LHCN-M2 (cell line): ENCODE measurements at places on chromosomes 5 and 9.

DNA sequence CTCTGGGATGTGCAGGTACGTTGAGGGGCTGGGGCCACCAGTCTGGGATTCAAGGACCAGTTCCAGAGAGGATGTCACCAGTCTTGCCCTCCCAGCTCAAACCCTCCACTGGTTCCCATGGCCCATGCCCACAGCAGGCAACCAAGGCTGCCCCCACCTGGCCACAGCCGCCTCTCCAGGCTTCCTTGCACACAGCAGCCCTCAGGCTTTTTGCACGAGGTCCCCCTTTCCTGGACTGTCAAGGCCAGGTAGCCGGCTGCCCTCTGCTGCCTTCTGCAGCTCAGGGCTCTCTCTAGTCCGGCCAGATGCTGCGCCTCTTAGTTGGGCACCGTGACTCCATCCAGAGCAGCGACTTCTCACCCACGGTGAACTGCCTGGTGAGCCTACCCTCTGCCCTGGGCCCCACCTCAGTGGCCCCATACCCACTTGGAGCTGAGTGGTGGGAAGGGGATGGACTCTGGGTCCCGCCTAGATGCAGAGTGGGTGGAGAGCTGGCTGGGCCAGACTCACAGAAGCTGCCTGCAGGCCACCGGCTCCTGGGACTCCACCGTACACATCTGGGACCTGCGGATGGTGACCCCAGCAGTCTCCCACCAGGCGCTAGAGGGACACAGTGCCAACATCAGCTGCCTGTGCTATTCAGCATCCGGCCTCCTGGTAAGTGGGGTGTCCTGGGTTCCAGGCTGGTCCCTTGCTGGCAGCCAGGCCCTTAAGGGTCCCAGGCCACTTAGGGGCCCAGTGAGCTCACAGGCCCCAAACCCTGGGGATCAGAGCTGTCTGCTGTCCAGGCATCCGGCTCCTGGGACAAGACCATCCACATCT, 2.9 kb downstream of the WDR38 start:
- DNase-seq, result peak; percentile 38

GRCh38 chr5:125508225-125508624, 761.8 kb upstream of the ZNF608 start:
- DNase-seq, result no peak

DNA sequence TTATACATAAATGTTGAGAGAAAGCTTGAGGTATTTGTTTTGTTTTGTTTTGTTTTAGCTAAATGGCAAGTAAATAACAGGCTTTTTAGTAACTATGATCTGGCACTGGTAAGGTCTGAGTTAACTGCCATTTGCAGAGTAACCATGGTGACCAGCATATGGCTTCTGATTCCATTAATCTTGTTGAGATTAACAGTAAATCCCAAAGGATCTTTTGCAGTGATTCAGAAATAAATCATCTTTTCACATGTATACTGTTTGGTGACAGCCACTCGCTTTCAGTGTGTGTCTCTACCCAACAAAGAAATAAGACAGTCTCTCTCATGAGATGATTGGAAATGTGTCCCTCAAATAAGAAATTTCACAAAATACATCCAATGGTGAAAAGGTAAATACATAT, 235.6 kb downstream of the RAB3C start:
- DNase-seq, result no peak

GRCh38 chr5:20494706-20495105, 506.7 kb upstream of the CDH18 start:
- DNase-seq, result no peak

- peak; percentile 98 for DNase-seq
Measured at GRCh38 chr9:70902692-70903131, 218.7 kb downstream of the TRPM3 start.

- no peak for DNase-seq
Measured at GRCh38 chr5:92704590-92704989, 876.4 kb downstream of the NR2F1-AS1 start.

GRCh38 chr5:107673368-107674136, 2.8 kb upstream of the EFNA5 start:
- peak; percentile 88 for DNase-seq

- no peak for DNase-seq
Measured at GRCh38 chr5:170885809-170886208, 24.0 kb downstream of the RANBP17 start.

GRCh38 chr5:58983526-58984452, 400.9 kb downstream of the RAB3C start:
- no peak for DNase-seq

GRCh38 chr5:66553916-66554575, 42.1 kb upstream of the MAST4 start:
- DNase-seq, result peak; percentile 3

- peak; percentile 25 for DNase-seq
Measured at GRCh38 chr5:173774271-173774761, 113.8 kb upstream of the CPEB4 start.

DNA sequence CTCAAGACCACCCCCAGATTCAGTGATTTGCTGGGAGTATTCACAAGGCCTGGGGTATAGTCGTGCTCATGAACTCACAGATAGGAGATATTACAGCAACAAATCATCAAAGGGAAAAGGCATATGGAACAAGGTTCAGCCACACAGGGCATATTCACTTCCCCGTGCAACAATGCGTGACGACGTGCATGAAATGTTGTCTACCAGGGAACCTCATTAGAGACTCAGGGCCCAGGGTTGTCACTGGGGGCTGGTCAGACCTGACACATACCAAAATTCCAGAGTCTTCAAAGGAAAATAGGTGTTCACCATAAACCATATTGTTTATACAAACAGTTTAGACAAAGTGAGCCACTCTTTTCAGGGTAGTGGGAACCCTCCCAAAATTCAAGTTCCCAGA, 212.4 kb downstream of the RFK start:
- DNase-seq, result no peak

GRCh38 chr5:137344021-137344420, 155.1 kb downstream of the SPOCK1 start:
- no peak for DNase-seq

GRCh38 chr5:168947212-168947868, 353.6 kb downstream of the SLIT3 start:
- DNase-seq, result peak; percentile 19
